Bronchial smooth muscle cell (primary cell): ENCODE measurements at places on chromosomes 3 and 15. TPM values are rescaled to one million over a fixed set of nuclear protein-coding genes. Genes with fewer than 3 reads are reported as not detected.

LMAN1L gene
- not detected in 2 replicates for total RNA-seq

TMEM45A gene
- total RNA-seq, result 13.7 and 25.4 TPM in 2 replicates

TMEM212 gene
- not detected in 2 replicates for total RNA-seq

TMEM158 gene
- total RNA-seq, result 10.2 and 19.7 TPM in 2 replicates

GP5 gene
- under 0.01 and 0.09 TPM in 2 replicates for total RNA-seq

C15orf40 gene
- 12.6 and 32.6 TPM in 2 replicates for total RNA-seq

PLS1 gene
- 0.17 and 0.47 TPM in 2 replicates for total RNA-seq

SEMA3G gene
- total RNA-seq, result 0.26 TPM in 1 of 2 replicates, not detected in the other

RBM15B gene
- 24.3 and 28.3 TPM in 2 replicates for total RNA-seq

UROC1 gene
- total RNA-seq, result not detected in 2 replicates

NT5DC2 gene
- total RNA-seq, result 46.5 and 47.4 TPM in 2 replicates

GOLGA6L7 gene
- not detected in 2 replicates for total RNA-seq

C3orf62 gene
- total RNA-seq, result 1.4 and 1.8 TPM in 2 replicates

ABI3BP gene
- 3.5 and 12.0 TPM in 2 replicates for total RNA-seq

BTLA gene
- total RNA-seq, result 0.16 TPM in 1 of 2 replicates, not detected in the other

SEC62 gene
- total RNA-seq, result 38.6 and 60.9 TPM in 2 replicates

SLC51B gene
- total RNA-seq, result 1.0 and 1.9 TPM in 2 replicates

CEMIP gene
- total RNA-seq, result 27.4 and 78.4 TPM in 2 replicates

DUOXA1 gene
- total RNA-seq, result under 0.01 TPM in 2 replicates

CFAP161 gene
- total RNA-seq, result 0.16 and 0.17 TPM in 2 replicates
